ENCODE measurements at places on chromosomes 13 and 19.

GRCh38 chr13:98892821-98893220 lies 85.0 kb downstream of the DOCK9 start:
- no peak for DNase-seq

GRCh38 chr19:343451-343931 lies 1.1 kb downstream of the MIER2 start:
- DNase-seq: no peak

DNA sequence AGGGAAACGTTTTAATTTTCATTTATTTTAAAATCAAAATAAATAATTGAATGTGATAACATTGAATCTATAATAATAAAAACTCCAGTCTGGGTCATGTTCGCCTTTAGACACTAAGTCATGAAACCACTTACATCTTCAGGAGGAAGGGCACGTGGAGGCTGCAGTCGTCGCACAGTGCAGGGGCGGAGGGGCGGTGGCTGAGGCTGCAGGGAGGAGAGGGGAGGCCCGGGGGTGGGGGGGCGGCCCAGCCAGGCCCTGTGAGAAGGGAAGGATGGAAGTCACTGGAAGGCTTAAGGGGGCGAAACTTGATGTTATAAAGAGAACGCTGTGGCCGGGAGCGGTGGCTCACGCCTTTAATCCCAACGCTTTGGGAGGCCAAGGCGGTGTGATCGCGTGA lies 14.9 kb upstream of the LATS2 start:
- no peak for DNase-seq

- DNase-seq: no peak
These were observed 26.8 kb downstream of the UBXN6 start for GRCh38 chr19:4430760-4431159.

GRCh38 chr13:99836291-99836690 lies 135.3 kb downstream of the ZIC5 start:
- no peak for DNase-seq

DNA sequence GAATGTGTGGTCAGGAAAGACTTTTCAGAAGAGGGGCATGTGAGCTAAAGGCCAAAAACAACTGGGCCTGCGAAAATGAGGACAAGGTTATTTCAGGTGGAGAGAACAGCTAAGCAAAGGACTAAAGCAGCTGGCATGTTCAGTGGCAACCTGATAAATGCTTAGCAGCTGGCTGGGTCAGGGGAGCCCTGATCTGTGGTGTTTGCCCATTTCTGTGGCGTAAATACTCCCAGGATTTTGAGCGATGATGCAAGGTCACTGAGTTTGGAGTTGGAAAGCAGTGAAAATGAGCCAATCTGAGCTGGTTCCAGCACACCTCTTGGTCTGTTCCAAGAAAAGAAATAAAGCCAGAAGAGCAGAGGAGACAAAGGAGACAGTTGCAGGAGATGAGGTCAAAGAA lies 704.3 kb downstream of the UQCRFS1 start:
- no peak for DNase-seq

- DNase-seq: no peak
These were observed 26.4 kb downstream of the B3GLCT start for GRCh38 chr13:31225998-31226675.

- no peak for DNase-seq
These were observed 7.4 kb downstream of the CYSLTR2 start for GRCh38 chr13:48661107-48661506.

DNA sequence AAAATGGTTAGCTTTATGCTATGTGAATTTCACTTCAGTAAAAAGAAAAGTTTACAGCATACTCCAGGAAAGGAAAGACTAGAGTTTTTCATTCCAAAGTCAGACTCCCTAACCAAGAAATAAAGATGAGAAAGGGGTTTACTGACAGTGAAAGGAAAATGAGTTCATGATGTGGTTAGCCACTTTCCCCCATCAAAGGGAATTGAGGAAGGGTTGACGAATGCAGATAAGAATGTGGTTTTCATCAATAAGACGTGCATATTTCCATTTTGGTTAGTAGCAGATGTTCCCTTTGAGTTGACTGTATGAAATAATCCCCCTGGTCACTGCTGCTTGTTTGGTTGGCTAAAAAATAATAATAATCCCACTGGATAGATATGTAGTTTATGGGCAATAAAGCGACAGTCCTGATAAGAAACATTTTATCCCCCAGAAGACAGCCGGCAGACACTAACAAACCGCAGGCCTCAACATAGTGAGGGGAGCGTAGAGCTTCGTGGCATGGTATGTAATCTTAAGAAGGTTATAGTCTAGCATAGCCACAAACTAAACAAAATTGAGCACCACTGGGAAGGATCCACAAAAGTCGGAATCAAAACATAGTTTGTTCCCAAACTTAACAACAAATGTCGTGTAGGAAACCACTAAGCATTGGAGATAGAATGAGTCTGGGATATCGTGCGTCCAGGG lies 114.8 kb downstream of the COL4A2 start:
- peak; percentile 87 for DNase-seq

DNA sequence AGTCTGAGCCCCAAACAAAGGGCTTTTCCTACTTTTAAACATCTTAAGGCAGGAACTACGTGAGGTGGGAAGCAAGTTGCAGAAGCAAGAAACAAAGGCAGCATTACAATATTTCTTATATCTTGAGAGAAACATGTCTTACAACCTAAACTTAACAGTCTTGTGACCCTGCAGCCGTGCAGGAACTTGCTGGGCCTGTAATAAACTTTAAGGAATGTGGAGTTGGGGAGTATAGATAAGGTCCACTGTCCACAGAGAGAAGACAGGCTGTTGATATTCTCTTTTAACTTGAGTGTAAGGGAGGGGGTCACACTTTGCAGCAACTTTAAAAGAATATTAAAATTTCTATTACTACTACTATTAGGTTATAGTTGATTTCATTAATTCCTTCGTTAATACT lies 214.6 kb upstream of the HTR2A start:
- no peak for DNase-seq

- DNase-seq: no peak
These were observed 400.2 kb downstream of the SLITRK5 start for GRCh38 chr13:88071371-88071770.

DNA sequence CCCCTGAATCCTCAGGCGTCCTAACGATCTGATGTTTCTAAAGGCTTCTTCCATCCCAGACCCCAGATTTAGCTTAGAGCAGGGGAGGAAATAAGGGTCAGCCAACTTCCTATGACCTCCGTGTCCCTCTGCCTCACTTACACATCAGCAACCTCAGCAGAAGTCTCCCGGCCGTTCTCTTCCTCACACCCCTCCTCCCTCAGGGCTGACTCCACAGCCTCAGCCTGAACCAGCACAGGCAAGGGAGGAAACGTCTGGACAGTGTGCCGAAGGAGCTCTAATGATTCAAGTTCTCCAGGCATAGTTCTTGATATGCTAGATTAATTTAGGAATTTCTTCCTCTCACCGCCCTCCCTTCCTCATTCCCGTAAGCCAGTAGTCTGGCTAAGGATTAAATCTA lies 121.4 kb downstream of the NUFIP1 start:
- DNase-seq: no peak

GRCh38 chr19:37920591-37921450 lies 13.8 kb downstream of the SIPA1L3 start:
- DNase-seq: no peak

- no peak for DNase-seq
These were observed 569.8 kb downstream of the FGF9 start for GRCh38 chr13:22240716-22241115.

- no peak for DNase-seq
These were observed 548.2 kb upstream of the SLITRK1 start for GRCh38 chr13:84430446-84430845.

GRCh38 chr13:91214031-91214430 lies 133.5 kb upstream of the MIR17HG start:
- DNase-seq: no peak

GRCh38 chr13:40626561-40626960 lies 39.9 kb downstream of the FOXO1 start:
- DNase-seq: no peak

DNA sequence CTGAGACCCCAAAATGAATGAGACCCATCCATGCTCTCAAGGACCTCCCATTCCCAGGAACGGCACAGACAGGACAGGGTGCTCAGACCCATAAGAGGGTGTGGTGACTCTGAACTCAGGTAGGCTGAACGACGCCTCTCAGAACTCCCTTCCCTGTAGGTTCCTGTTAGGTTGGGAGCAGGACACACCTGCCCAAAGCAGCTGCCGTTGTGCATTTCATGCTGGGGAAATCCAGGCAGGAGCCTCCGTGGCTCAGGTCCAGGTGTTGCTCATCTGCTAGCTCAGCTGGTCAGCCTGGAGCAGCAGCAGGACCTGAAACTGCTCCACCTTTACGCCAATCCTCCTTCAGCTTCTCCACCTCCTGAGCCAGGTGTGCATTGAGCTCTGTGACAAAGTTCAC lies 19.1 kb upstream of the TEX101 start:
- DNase-seq: no peak

DNA sequence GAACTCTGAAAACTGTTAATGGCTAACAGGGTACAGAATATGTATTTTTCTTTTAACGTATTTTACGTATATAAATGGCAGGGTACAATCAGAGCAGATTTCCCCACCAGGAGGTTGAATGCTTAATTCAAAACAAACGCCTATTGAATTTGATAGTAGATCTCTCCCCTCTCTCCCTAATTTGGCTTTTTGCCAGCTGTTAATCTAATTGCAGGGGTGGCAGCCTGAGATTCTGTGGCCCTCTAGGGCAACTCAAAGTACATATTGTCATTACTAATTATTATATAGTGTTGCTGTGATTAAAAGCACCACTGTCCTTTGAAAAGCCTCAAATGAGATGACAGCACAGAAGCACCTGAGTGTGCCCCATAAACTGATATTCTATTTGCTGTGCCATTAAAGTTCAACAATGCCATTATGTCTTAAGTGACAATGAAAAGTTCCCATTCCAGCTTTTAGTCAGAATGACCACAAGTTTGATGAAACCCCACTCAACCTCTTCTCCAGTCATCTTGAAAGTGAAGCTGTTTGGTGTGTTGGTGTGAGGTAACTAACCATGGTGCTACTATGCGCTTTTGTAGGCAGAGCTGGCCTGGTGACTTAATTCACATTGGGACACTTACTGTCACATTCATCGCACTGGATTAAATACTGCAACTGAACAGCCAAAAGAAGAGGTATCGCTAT lies 351.4 kb downstream of the KCNRG start:
- no peak for DNase-seq

- DNase-seq: no peak
These were observed 177.4 kb upstream of the UBL3 start for GRCh38 chr13:30027569-30028455.

DNA sequence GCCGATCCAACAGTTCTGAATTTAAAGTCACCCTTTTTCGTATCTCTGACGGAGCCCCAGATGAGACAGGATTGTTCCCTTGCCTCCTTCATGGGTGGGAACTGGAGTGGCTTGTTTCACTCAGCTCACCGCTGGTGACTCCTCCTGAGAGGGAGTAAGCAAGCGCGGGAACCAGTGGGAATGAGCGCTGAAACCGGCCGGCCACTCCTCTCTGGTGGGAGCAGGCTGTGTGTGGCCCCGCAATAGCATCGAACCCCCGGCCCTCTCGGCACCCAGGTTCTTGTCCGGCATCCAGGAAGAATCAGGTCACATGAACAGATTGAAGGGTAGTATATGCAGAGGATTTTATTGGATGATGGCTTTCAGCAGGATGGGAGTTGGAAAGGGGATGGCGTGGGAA lies 1211.6 kb upstream of the PCDH20 start:
- no peak for DNase-seq

DNA sequence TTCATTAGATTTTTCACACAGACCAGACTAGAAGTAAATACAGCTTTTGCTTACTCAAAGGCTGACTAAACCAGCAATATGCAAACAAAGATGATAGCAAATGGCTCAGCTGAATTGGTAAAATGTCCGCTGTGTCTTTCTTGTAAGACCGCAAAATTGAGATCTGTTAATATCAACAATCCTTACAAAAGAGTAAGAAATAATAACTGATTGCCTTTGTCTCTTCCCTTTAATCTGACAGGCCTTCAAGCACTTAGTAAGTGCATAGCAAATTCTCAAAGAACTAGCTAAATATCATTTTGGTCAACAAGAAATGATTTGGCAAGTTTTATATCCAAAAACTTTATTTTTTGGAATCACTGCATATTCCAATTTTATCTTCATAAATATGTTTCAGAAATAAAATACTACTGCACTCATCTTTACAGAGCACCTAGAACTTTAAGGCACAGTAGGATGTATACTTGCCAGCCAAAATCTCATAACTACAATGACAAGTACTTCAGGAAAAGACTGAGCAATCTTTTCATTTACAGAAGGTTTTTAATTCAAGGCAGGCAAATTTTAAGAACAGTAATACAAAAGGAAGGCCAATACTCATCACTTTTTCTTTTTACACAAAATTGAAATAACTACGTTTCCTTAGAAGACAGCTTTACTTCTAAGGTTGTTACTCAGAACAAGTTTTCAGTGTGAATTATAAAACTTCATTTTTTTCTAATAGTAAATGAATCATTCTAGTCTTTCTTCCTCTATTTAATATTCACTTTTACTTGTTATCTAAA lies 1.1 kb downstream of the ELF1 start:
- no peak for DNase-seq
